ENCODE measurements at places on chromosomes 12 and 14.

DNA sequence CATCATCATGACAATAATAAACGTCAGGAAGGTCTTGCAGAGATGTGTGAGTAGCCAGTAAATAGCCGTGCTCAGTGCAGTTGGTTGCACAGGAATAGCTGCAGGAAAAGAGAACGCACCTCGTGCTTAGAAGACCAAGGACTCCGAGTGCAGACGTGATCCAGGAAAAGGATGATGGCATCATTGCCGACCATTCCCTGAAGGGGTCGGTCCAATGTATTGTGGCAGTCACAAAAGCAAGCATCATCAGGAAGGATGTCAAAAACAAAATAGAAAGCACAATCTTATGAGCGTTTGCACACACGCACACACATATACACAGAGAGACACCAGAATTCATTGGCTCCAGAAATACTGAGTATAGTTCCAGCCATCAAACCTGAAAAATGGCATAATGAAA, 12.8 kb downstream of the DUSP6 start:
- no peak for DNase-seq

GRCh38 chr12:69994724-69995173, 169.7 kb downstream of the MYRFL start:
- no peak for DNase-seq

DNA sequence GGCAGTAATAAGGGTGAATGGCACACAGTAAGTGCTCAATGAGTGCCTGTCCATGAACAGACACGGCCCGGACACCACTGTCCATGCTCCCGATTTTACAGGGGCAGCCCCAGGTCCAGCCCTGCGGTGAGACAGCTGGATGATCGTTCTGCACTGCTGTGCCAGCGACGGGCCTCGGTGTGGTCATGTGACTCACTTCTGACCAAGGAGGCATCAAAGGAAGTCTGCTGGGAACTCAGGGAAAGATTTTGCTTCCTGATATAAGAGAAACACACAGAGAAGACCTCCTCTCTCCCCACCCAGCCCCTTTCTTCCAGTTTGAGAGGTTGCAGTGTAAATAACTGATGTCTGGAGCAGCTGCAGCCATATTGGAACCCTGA, 126.6 kb downstream of the SCARB1 start:
- no peak for DNase-seq

- DNase-seq: no peak
Observed at GRCh38 chr14:60510951-60511599, 2.1 kb downstream of the SIX6 start.

DNA sequence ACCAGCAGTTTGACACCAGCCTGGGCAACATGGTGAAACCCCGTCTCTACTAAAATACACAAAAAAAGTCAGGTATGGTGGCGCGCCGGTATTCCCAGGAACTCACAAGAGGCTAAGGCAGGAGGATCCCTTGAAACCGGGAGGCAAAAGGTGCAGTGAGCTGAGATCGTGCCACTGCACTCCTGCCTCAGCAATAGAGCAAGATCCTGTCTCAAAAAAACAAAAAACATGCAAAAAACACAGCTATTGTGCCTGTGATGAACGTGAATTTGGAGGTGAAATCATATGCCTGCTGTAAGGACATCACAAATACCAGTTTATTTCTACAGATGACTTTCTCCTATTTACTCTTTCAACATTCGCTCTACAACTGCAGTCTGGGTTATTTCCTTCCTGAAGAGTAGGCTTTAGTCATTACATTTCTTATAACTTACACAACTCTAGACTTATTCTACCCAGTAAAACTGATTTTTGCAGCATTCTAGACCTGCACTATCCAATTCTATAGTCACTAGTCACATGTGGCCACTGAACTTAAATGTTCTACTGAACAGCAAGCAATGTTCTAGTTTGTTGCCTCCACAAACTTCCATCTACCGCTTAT, 48.3 kb downstream of the HNRNPC start:
- DNase-seq: no peak

DNA sequence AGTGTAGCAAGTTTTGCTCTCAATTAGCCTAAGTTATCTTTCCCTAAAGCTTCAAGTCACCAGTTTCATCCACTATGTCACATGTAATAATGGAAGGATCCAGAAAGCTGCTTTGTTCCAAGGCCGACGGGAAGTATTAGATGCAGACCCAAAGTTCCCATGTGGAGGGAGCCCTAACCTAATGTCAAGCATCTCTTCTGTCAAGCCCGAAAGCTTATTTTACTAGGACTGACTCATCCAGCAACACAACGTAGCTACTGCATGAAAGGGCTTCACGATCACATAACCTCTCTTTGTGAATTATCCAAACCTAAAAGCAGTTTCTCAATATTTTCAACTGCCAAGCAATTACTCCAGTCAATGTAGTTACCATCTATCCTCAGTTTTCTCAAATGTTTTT, 133.4 kb downstream of the SLC6A15 start:
- no peak for DNase-seq

GRCh38 chr12:89016970-89017778, 335.1 kb downstream of the DUSP6 start:
- DNase-seq: peak; percentile 21

GRCh38 chr12:121933522-121934308, 15.3 kb downstream of the CFAP251 start:
- no peak for DNase-seq

DNA sequence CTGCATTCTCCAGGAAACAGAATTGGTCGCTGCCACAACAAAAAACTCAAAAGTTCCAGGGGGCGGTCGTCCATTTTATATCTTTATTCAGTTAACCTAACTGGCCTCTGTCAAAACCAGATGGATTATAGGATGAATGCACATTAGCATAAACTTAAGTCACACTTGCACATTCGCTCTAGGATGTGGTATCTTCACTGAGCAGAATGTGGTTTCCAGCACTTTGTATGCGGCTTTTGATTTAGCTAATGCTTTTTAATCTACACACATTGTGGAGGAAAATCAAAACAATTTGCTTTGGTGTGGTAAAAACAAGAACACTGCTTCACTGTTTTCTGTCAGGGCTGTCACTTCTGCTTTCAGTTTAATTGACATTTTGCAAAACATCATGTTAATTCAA, 4.5 kb downstream of the TAS2R50 start:
- no peak for DNase-seq

DNA sequence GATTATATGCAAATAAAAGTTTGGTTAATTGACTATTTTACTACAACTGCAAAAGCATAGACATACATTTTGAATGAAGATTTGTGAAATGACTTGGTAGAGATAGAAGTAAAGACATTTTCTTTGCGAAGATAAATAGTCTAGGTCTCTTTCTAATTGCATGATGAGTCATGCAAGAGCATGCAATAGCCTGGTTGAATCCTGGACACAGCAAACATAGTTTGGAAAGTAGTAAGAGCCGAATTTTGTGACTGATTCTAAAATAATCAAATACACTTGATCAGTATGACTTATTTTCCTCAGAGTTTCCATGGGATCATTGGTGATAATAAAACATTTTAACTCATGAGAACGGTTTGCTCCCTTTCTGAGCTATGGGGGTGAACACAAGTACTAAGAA, 27.7 kb upstream of the CAND1 start:
- no peak for DNase-seq

GRCh38 chr14:102568115-102568614, 24.3 kb upstream of the RCOR1 start:
- DNase-seq: no peak

- DNase-seq: no peak
Observed at GRCh38 chr14:41609704-41610183, 3.1 kb downstream of the LRFN5 start.

- DNase-seq: no peak
Observed at GRCh38 chr14:53528185-53528671, 375.1 kb upstream of the DDHD1 start.

GRCh38 chr14:66395300-66395699, 90.9 kb upstream of the CCDC196 start:
- peak; percentile 10 for DNase-seq

- no peak for DNase-seq
Observed at GRCh38 chr12:23729359-23729758, 220.1 kb downstream of the SOX5 start.

DNA sequence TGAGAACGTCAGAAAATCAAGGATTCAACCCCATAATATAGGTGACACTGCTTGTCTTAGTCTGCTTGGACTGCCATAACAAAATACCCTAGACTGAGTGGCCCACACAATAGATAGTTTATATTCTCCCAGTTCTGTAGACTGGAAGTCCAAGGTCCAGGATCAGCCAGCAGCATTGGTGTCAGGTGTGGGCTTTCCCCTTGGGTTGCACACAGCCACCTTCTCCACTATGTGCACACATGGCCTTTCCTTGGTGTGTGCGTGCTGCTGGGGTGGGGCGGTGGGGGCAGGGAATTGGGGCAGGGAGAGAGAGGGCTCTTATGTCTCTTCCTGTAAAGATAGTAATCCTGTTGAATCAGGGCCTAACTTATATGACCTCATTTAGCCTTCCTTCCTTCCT, 106.4 kb downstream of the SLC25A47 start:
- no peak for DNase-seq

DNA sequence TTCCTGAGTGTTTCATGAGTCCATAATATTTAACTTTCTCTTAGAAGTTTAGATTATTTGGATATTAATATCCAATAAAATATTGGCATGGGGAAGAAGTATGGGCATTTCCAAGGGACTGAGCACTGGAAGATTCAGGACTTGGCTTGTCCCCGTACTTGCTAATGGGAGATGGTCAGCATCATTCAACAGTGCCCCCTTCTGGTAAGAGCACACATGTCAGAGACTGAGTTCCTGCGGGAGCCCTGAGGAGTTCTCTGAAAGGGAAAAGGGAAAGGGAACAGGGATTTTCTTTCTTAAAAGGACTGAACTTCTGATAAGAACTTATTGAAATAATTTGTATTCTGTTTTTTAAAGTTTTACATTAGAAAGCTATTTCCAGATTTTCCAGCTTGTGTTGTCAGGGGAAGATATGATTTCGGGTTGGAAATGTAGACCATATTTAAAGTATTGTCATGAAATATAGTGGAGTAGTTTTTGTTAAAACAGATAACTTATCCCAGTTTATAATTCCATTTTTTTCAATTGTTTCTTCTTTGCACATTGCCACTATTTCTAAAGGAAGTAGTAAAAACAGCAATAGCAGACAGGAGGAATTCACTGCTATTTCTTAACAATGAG, 59.8 kb upstream of the C12orf71 start:
- DNase-seq: peak; percentile 41

GRCh38 chr12:71141378-71141926, 16.3 kb downstream of the TSPAN8 start:
- no peak for DNase-seq

DNA sequence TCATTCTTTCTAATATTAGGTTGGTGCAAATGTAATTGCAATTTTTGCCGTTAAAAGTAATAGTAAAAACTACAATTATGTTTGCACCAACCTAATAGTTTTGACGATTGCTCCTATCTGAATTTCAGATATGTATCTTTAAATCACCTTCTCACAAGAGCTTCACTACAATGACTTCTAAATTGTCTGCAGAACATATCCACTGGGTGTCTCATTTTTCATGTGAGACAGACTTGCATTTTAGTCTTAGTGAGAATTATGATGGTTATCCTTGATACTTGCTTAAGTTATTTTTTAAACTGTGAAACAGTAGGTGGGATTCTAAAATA, 84.6 kb downstream of the ITPR2 start:
- peak; percentile 14 for DNase-seq

GRCh38 chr12:124716208-124717130, 147.2 kb downstream of the SCARB1 start:
- DNase-seq: no peak

DNA sequence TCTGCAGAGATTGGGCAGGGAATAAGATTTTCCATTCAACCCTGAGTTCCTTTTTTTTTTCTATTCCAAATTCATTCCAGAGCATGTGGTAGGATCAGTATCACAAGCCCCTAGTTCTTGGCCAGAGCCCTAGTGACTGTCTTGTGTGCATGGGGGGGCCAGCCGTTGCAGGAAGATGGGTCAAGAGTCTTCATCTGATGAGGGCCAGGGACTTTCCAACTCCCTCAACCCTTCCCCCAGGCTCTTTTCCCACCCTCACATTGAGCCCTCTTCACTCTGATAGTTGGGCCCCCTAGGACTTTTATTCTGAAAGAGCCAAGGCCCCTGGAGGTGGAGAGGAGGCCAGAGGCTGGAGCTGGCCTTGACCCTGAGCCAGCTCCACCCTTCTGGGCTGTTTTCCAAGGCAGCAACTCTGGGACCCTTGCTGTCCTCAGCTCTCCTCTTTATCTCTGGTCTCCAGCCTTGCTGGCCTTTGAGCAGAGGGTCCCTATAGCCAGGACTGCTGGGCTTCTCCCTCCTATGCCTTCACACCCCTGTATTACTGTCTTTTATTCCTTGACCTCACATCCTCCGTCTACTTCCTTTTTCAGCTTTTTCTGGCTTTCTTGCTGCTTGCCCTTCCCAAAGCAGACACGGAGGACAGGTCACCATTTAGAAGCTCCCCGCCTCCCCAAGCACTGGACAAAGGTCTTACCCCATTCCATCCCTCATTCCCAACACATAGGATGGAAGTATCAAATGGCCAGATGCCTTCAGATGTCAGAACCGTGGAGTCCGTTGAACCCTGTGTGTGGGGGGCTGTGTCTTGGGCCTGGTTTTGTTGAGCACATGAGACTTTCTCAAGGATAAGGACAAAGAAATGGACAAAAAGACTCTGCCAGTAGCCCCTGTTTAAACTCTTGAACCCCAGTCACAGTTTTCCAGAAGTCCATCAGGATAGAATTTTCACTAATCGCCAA, 5.6 kb downstream of the RBP5 start:
- DNase-seq: no peak

- peak; percentile 23 for DNase-seq
Observed at GRCh38 chr12:122545855-122546254, 18.8 kb downstream of the KNTC1 start.

- no peak for DNase-seq
Observed at GRCh38 chr14:74418031-74418430, 8.0 kb downstream of the SYNDIG1L start.

DNA sequence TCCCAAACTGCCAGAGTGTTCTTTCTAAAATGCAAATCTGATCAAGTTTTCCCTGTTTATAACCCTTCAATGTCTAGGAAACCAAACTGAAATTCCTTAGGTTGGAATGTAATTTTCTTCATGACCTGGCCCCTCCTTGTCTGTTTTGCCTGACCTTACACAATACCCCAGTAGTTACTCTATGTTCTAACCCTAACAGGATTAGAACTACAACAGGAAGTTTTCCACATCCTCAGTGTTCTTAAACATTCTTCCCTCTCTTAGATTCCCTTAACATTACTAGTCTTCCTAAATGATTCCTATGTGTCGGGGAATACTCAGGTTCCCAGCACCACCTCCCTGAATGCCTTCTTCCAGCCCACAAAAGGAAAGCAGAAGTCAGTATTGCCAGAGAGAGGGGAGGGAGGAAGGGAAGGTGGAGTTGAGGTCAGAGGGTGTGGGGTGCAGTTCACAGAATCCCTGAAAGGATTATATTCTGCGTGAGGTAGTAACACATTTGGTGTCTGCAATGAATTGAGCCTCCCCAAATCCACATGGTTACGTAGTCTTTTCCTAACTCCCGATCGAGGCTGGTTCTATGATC, 72.6 kb downstream of the BBS10 start:
- DNase-seq: no peak

GRCh38 chr12:47811581-47812484, 7.9 kb downstream of the HDAC7 start:
- no peak for DNase-seq
